Suppressor macrophage (primary cell): ENCODE measurements at places on chromosomes 7 and 10.

DNA sequence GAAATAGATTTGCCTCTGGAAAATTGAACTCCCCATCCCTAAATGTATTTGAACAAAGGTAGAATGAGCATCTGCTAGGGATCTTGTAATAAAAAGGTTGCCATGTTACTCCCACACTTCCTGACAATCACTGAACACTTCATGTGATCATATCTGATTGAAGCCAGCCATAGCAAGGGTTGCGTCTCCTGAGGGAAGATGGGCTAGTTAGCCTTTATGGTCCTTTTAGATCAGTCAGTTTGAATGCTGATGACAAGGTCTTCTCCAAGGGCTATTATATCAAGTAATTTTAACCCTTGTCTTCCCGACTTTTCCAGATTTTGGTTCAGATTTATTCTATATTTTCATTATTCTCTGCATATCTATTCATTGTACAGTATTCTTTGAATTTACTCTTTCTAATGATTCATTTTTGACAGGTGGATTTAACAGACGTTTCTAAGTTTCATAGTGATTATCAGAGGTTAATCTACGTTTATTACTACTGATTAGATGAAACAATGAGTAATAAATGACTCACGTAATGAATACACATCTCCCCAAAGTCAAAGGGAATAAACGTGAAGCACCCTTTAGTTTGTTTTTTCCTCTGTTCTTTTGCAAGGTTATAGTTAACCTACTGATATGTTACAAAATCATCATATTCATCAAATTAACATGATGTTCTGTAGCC lies 28.1 kb downstream of the CSGALNACT2 start:
- no peak for DNase-seq

- DNase-seq: no peak
Observed at GRCh38 chr7:98086281-98086718, 20.4 kb upstream of the LMTK2 start.

DNA sequence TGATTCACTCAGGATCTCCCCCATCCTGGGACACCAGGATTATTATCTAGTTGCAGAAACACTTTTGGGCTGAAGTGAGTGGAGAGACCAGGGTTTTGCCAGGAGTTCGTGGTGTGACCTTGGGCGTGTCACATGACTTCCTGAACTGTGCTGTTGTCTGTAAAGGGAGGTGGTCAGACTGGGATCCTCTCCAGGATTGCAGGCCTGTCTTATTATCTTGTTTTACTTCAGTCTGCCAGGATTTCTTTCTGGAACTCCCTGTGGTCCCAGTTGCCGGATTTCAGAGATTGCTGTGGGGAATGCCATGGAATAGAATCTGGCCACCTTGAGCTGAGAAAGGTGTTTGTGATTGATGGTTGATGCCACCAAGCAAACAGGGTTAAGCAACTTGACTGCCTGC lies 35.8 kb downstream of the CRCP start:
- no peak for DNase-seq

DNA sequence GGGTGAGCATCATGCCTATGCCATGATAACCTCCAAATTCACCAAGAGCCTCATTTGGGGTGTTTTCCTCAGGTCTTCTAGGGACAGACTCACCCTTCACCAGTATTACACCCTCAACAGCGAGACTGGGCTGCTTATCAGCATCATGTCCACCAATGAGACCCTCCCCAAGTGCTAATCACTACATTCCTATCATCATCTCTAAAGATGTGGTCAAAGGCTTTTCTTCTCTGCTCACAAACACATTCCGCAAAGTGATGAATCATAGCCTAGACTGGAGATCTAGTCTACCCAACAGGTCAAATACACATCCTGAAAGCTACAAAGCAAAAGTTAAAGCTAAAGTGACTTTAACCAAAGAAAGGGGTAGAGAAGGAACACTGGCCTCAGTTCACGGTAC lies 75.3 kb upstream of the C7orf33 start:
- DNase-seq: no peak

- DNase-seq: no peak
Observed at GRCh38 chr7:120842121-120842621, 15.8 kb downstream of the TSPAN12 start.

GRCh38 chr7:4484545-4484944 lies 197.6 kb upstream of the FOXK1 start:
- no peak for DNase-seq

DNA sequence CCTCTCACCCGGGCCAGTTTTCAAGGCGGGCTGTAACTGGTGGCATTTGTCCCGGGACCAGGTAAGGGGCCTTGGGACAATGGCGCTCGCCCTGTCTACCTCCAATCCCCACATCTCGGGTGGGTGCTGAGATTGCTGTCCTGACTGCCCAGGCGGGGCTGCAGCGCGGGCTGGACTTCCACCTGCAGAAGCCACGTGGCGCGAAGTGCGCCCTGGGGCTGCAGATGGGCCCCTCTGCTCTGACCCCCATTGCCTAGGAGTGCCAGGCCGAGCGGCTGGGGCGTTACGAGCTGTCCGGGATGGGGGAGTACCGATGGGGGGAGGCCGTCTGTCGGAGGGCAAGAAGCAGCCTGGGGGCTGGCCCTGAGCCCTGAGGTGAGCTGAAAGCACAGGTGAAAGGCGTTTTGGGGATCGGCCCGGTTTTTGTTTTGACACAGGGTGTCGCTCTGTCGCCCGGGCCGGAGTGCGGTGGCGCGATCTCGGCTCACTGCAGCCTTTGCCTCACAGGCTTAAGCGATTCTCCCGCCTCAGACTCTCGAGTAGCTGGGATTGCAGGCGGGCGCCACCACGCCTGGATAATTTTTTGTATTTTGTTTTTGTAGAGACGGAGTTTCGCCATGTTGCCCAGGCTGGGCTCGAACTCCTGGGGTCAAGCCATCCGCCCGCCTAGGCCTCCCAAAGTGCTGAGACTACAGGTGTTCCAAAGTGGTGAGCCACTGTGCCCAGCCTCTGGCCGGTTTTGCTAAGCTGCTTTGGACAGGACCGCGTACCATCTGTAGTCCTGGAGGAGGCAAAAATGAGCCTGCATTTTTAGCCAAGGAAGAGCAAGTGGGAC lies at the start of gene SFXN2:
Gene SFXN2 (plus strand): TSS at position 16 of the 835 bp plus-strand sequence. CDS start 12,001 bp downstream, outside the sequence.
- no peak for DNase-seq

DNA sequence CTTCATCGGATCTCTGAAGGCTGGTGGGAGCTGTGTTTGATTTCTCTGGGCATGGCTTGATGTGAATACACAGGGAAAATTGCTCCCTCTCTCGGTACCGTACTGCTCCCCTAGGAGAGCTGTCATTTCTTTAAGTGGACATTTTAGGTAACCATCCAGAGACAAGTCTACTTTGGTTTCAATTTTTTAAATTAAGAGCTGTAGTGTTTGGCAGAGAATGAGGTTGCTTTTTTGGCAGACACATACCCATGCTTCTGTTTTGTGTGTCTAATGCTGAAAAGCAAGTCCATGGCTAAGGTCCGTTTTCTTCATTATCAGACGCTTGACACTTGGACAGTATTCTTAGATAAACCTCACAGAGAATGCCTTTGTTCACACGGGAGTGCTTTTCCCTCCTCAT lies 61.3 kb upstream of the TRIL start:
- DNase-seq: no peak

- no peak for DNase-seq
Observed at GRCh38 chr7:27181795-27182275, 3.2 kb downstream of the HOXA11 start.

- peak; percentile 31 for DNase-seq
Observed at GRCh38 chr7:130733931-130734814, at the start of gene KLF14. Gene KLF14 (minus strand): TSS chr7:130734207. CDS start chr7:130734033, 174 bp downstream.

DNA sequence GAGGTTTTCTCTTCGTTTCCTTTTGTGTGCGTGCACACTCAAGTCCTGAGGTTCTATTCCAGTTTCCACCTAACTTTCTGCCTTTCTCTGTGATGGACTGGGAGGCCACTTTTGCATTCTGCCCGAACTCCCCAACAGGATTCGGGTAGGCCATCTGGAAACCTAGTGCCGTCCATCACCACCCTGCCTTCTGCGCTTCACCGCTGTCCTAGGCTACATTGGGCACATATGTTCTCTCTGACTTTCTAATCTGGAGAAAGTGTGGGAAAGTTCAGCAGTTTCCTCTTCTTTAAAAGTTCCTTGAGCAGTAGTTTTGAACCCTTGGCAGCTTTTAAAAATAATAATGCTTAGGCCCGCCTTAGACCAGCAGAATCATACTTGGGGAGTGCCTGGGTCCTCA lies 46.8 kb downstream of the SHH start:
- no peak for DNase-seq

DNA sequence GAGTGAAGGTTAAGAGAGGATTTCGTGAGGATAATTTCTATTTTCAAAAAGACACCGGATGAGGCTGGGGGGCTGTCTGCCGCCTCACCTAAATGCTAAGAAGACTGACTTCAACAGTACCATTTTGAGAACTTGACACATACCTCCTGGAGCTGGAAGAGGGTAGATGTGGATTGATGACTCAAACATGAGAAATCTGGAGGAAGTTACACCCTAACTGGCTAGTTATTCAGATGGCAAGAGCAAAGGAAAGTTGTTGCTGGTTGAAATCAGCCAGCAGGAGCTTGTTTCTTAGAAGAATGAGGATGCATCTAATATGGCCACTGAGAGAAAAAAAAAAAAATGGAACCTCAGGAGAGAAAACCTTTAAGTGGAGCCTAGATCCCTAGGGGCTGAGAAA lies 76.2 kb upstream of the KIAA1217 start:
- no peak for DNase-seq

- no peak for DNase-seq
Observed at GRCh38 chr10:22338185-22338900, 7.0 kb upstream of the SPAG6 start.

DNA sequence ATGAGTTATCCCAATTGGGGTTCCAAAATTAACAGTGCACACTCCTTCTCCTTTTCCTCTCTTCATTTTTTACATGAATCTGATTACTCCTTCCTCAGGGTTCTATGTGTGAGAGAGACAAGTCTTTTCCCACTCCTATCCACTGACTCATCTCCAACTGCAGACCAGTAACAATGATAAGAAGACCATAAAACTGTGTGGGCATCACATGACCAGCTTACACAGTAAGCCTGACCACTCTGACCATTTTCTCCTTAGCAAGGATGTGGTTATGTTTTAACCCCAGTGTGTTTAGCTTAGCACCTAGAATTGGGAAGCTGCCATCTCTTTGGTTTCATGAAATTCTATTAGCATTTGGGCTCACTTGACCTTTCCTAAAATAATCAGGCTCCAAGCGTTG lies 145.0 kb upstream of the CALCR start:
- DNase-seq: no peak

GRCh38 chr10:72079356-72079755 lies 9.0 kb downstream of the SPOCK2 start:
- no peak for DNase-seq

DNA sequence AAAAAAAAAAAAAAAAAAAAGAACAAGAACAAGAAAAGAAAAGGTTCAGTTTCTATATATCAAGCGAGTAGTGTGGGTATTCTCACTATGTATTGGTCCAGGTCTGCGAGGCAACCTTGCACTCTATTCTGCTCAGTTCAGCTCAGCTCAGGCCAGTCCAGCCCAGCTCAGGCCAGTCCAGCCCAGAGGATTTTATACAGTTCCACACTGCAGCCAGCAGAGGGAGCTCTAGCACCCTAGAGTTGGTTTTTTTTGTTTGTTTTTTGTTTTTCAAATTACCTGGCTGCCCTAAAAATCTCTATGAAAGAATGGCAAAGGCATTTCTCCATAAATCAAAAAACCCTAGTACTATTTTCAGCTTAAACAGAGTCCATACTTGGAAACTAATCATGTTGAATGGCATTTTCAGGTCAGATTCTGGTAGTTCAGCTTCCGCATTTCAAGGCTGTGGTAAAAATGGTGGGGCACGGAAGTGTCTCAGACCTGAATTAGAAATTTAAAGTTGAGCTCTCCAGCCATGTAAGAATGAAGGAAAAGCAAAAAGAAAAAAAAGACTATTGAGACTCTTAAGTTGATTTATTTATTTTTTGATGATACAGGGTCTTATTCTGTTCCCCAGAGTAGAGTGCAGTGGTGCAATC lies 55.2 kb upstream of the GSDME start:
- peak; percentile 69 for DNase-seq

DNA sequence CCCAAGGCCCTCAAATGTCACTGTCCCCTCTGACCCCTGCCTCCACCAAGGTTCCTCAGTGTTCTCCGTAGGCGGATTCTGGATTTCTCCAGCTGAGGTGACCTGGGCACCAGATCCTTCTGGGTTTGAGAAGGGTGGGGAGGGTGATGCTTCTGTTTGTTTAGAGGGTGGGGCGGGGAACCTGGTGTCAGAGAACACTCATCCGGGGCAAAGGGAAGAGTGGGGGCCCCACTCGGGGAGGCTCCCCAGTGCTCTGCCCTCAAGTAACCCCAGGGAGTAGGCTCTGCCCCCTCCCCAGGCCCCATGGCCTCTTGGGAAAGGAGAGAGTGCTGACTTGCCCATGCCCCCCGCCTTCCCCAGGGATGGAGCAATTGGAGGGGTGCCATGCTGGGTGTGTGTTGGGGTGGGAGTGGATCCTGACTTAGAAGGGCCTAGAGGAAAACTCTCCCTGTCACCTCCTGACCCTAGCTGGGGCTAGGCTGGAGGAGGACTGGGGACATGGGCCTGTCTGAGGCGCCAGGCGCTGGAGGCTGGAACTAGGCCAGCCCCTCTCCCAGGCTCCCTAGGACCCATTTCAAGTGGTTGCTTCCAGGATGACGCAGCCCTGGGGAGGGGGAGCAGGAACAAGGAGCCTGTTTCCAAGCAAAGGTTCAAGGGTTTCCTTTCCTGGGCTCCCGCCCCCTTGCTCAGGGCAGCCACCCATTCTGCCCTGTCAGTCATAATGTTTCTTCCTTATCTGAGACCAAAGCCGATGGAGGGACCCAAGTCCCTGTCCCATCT lies 27.9 kb downstream of the KAZALD1 start:
- no peak for DNase-seq

DNA sequence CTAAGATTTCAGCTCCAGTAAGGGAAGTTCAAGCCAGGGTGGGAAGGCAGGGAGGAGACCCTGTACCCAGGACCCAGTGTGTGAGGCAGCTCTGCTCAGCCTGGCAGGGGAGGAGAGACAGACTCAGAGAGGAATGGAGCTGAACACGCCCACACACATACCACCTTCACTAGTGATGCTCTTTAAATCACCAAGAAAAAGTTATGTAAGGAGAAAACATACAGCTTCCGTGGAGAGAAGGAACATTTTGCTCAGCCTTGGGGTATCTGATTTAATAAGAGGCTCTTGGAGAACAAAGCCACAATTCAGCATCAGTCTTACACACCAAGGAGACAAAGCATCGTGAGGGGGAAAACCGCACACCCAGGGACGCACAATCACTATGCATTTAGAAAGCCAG lies 62.9 kb downstream of the PRKAG2 start:
- no peak for DNase-seq

DNA sequence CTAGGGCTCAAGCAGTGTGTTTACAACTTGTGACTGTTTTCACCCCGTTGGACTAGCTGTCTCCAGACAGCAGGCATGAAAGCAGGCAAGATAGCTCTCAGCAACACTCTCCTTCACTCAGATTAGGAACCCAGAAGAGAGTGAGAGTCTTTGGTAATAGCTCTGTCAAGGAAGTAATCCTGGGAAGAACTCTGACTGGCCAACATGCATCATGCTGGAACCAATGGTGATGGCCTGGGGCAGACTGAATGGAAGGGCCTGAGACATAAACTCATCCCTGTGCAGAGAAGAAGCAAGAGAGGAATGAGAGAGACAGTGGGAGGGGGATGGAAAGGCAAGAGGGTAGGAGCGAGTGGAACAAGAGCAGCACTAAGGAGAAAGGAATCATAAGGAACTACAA lies 48.9 kb downstream of the AKR1D1 start:
- peak; percentile 31 for DNase-seq

- no peak for DNase-seq
Observed at GRCh38 chr7:26188957-26189541, 11.5 kb downstream of the HNRNPA2B1 start.

GRCh38 chr7:25391295-25391861 lies 163.1 kb upstream of the NPVF start:
- DNase-seq: peak; percentile 19

- no peak for DNase-seq
Observed at GRCh38 chr10:28906011-28906411, 228.7 kb downstream of the BAMBI start.
